Stimulated activated CD4-positive, alpha-beta T cell treated with anti-CD3 and anti-CD28 coated beads, Interleukin-12 subunit alpha, Interleukin-12 subunit beta, amount 100 ng/mL, for 24 hours (primary cell): ENCODE measurements at places on chromosomes 7 and 10.

GRCh38 chr10:75140246-75140645 is 28.8 kb downstream of the SAMD8 start:
- DNase-seq: no peak

GRCh38 chr10:91493313-91493712 is 83.2 kb downstream of the HECTD2 start:
- no peak for DNase-seq

- no peak for DNase-seq
Observed at GRCh38 chr7:23476286-23477156, 6.2 kb upstream of the IGF2BP3 start.

DNA sequence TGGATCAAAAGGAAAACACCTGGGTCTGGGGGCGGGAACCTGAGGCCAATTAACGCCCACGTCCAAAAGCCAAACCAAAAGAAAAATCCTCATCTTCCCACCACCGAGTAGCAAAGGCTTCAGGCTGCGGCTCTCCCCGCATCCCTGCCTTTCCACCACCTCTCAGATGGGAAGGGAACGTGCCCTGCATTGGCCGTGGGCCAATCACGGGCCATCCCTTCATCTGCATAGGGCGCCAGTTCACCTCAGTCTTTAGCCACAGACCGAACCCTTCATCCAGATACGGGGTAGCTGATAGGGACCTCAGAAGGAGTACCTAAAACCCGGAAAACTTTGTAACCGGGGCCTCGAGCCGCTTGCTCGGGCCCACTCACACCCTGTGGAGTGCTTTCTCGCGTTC is 626 bp downstream of the PRPF18 start:
- DNase-seq: no peak

GRCh38 chr7:18889436-18889835 is 228.0 kb downstream of the TWIST1 start:
- no peak for DNase-seq

GRCh38 chr7:68155676-68156075 is 1159.0 kb downstream of the TYW1 start:
- DNase-seq: no peak

GRCh38 chr7:43175570-43176200 is 63.2 kb downstream of the HECW1 start:
- no peak for DNase-seq

GRCh38 chr10:33377658-33378025 is 43.2 kb upstream of the NRP1 start:
- DNase-seq: no peak

DNA sequence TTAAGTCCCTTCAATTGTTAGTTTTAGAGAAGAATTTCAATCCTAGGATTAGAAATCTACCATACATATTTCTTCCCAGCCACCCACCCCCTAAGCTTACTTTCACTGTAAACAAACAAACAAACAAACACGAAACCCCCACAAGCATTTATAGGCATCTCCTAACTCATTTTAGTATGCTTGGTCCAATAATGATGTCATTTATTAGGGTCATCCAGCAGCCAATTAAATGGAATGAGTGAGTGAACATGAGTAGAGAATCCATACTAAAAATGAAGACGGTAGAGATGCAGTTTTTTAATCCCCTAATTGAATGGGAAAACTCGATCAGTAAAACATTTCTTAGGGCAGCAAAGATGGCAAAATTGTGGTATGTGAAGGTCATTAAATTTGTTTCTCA is 3.2 kb downstream of the TAC1 start:
- DNase-seq: no peak

DNA sequence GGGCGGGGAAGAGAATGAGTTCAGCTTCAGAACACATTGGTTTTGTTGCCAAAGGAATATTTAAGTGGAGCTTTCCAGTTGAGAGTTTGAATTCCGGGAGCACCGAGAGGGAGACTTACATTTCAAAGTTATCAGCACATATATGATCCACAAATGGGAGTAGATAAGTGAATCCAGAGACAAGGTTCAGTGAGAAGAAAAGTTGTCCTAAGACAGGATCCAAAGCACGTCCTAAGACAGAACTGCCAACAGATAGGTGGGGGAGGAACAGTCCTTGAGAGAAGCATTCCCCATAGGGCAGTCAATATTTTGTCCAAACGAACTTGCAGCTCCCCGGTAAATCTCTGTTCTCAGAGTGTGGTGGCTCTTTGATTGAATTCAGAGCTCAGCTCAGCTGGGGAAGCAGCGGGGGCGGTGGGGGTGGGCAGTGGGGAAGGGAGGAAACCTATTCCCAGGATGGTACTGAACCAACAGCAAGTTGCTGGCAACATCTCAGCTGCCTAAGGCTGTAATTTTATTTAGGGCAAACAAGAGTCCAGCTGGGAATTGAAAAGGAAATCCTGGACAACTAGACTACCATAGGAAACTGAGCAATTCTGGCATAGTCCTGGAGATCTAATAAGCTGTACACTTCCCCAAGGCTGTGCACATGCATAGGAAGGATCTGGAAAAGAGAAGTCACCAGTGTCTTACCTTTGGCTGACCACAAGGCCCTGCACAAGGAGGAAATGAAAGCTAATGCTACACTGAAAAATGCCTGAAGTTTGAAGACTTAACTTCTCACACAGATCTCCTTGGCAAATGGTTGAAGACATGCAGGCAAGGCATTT is 94.2 kb upstream of the CXCL12 start:
- DNase-seq: no peak

- DNase-seq: no peak
Observed at GRCh38 chr10:132960631-132961419, 18.5 kb upstream of the CFAP46 start.

GRCh38 chr7:48140001-48140681 is 31.1 kb upstream of the ABCA13 start:
- no peak for DNase-seq

- DNase-seq: no peak
Observed at GRCh38 chr10:78116361-78116760, 82.7 kb downstream of the RPS24 start.

- DNase-seq: no peak
Observed at GRCh38 chr7:104979167-104979841, 34.7 kb upstream of the KMT2E start.

DNA sequence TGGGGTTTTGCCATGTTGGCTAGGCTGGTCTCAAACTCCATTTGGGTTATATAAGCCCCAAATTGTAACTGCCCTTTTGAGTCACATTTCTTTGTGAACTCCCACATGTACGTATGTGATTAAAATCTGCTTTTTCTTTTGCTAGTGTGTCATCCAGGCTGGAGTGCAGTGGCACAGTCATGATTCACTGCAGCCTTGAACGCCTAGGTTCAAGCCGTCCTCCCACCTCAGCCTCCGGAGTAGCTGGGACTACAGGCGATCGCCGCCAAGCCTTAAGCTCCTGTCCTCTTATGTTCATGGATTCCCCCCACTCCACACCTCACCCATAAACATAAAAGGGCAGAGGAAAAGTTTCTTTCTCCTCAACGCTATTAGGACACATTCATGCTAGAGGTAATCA is 4.4 kb upstream of the SMC3 start:
- no peak for DNase-seq

DNA sequence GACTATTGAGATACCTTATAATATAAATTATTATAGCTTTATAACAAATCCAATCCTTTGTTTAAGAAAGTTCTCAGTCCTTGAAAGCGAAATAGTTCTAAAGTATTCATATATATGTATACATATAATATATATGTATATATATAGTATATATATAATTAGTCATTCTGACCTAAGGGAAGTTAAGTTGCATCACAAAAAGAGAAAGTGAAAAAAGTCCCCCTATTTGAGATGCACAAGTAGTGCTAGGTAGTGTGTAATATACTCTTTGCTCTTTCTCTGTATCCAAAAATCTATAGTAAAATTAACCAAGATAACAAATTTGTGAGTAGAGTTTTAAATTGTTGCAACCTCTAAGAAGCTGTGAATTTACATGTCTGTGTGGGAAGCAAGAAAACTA is 13.3 kb upstream of the IFIT1B start:
- DNase-seq: no peak

DNA sequence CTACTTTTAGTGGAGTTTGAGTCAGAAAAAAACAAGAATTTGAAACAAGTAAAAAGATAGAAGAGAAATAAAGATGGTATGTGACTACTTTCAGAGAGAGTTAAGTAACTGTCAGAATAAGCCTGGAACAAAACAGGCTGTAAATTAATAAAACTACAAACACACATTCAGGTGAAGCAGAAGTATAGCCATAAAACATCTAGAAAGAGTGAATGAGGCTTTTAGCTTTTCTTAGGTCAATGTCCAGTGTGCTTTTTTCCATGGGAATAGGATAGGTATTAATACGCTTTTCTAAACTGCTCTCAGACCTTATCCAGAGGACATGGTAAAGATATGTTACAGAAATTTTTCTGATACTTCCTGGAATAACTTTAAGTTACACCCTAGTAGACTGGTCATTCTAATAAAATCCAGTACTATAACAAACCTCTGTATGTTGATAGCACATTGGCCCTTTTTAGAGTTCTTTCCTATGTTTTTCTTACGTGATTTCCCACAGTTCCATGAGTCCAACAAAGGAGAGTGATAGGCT is 23.3 kb downstream of the TMEM106B start:
- no peak for DNase-seq

- DNase-seq: no peak
Observed at GRCh38 chr7:156177422-156178055, 365.3 kb upstream of the SHH start.

- DNase-seq: no peak
Observed at GRCh38 chr7:121038717-121039509, 50.4 kb downstream of the CPED1 start.

- DNase-seq: no peak
Observed at GRCh38 chr7:23377134-23377533, 78.0 kb downstream of the MALSU1 start.

GRCh38 chr10:43960477-43960876 is 311.8 kb upstream of the ZNF32 start:
- no peak for DNase-seq

GRCh38 chr7:38478404-38478803 is 152.8 kb downstream of the AMPH start:
- DNase-seq: no peak

- no peak for DNase-seq
Observed at GRCh38 chr10:91054325-91054724, 133.4 kb upstream of the ANKRD1 start.

DNA sequence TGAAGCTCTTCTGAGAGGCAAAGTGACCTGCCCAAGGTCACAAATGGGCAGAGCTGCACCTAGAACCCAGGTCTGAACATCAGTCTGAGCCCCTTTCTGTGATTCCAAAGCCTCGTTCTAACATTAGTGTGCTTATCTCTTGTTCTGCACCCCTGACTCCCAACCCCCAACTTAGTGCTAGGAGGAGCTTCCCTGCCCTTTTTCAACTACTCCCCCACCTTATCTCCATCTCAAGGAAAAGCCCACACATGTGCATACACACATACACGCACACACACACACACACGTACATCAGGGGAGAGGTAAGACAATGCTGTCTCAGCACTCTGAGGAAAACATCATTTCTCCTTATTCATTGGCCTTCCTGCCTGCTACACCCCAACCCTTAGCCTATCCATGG is 8.3 kb downstream of the PRRT4 start:
- DNase-seq: no peak

DNA sequence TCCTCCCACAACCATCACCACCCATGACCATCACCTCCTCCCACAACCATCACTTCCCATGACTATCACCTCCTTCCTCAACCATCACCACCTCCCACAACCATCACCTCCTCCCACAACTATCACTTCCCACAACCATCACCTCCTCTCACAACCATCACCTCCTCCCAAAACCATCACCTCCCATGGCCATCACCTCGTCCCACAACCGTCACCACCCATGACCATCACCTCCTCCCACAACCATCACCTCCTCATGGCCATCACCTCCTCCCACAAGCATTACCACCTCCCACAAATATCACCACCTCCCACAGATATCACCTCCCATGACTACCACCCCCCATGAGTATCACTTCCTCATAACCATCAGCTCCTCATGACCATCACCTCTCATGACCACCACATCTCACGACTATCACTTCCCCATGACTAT is 52.2 kb downstream of the PDGFA start:
- DNase-seq: no peak

DNA sequence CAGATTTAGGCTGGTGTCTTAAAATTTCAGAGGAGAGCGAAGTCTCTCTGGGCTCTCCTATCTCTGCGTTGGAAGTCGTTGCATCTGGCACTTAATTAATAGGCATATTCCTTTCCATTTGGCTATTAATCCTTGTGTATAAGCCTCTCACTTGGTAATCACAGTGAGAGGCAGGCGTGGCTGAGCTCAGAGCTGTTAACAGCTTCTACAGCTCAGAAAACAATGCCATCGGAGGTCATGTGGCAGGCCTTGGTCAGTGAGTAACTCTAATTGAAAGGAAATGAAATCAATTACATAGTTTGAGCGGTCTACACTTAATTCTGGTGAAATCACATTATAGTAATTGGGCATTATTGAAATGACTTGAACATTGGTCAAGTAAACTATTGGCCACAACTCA is 135.1 kb downstream of the DPY19L1 start:
- DNase-seq: no peak

- no peak for DNase-seq
Observed at GRCh38 chr7:106138776-106139175, 26.7 kb upstream of the SYPL1 start.

GRCh38 chr10:112588225-112588990 is 141.4 kb downstream of the VTI1A start:
- DNase-seq: no peak

- DNase-seq: no peak
Observed at GRCh38 chr10:119917777-119918176, 25.2 kb downstream of the SEC23IP start.

DNA sequence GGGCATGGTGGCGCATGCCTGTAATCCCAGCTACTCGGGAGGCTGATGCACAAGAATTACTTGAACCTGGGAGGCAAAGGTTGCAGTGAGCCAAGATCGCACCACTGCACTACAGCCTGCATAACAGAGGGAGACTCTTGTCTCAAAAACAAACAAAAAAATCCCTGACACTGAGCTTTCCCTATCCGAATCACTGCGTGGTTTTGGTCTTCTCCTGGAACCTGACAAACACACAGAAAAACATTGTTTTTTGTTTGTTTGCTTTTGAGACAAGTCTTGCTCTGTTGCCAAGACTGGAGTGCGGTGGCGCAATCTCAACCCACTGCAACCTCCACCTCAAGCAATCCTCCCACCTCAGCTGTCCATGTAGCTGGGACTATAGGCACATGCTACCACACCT is 50.4 kb upstream of the PTPRN2 start:
- DNase-seq: no peak
